ENCODE measurements at places on chromosomes 6 and 20.

DNA sequence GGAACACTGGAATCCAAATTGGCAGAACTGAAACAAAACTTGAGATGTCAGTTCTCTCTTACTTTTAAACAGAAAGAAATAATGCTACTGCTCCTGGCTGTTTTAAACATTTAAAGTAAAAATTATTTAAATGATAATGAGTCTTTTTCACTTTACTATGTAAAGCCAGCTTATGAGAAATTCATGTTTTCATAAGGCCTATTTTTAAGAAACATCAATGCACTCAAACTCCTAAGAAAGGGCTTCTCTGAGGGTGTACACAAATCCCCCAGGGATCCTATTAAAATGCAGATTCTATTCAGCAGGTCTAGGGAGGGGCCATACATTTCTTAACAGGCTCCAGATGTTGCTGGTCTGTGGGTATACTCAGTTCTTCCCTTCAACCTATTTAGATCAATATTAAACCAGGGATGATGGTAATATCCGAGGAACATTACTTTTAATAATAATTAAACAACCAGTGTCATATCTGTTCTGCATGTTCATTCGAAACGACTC is 2.3 kb downstream of the FERMT1 start:
- DNase-seq, result no peak

DNA sequence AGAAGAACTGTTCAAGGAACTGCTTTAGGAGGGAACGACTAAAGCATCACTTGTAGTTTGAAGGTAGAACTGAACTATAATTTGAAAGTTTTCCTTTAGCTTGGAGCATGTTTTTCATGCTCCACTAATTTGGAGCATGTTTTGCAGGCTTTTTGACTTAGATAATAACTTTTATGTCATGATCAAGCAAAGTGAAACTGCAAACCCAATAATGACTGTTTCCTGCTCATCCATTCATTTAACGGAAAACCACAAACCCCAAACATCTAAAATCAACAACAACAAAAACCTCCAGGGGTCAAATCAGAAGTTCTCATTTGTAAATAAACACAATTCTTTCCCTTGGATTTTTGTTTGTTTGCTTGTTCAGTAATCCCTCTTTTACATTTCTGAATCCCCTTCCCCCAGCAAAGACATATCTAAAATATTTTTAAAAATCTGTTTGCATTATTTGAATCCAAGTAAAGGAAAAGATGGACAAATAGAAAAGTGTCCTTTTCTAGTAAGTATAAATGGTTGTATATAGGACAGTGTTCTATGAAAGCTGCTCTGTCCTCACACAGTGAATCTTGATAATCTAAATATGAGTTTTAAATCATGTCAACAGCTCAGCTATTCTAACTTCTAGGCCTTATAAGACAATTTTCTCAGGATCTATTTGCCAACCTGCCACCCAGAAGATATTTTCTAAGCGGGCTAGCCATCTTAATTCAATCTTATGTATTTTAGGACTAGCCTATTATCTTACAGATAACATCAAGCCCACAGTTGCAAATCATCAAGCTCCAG is 2.6 kb downstream of the SIM1 start:
- no peak for DNase-seq

DNA sequence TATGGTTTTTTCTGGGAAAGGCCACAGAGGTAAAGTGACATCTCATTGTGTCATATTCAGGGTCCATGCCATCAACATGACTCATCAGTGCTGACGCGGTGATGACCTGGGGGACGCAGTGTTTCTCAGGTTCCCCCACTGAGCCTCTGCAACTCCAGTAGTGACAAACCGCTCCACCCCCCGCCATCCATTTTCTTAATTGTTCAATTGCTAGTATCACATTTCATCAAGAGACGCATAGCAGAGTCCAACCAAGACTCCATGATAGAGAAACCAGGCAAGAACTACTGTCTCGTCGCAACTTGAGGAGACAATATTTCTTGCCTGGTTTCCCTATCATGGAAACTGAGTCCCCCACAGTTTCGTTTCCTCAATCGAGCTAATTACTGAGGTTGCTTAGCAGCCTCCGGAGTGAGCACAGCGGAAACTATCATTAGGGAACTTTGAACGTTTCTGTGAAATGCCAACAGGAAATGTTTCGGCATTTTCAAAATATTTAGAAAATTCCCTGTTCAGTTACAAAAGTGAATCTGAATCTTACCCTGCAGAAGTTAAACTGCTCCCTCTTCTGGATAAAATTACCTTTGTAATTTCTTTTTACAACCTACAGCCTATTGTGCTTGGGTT is 12.2 kb upstream of the SERPINB1 start:
- DNase-seq, result no peak

GRCh38 chr20:19016140-19016497 is 196.3 kb upstream of the SLC24A3 start:
- no peak for DNase-seq

GRCh38 chr6:68040312-68040778 is 594.7 kb upstream of the ADGRB3 start:
- DNase-seq, result no peak

DNA sequence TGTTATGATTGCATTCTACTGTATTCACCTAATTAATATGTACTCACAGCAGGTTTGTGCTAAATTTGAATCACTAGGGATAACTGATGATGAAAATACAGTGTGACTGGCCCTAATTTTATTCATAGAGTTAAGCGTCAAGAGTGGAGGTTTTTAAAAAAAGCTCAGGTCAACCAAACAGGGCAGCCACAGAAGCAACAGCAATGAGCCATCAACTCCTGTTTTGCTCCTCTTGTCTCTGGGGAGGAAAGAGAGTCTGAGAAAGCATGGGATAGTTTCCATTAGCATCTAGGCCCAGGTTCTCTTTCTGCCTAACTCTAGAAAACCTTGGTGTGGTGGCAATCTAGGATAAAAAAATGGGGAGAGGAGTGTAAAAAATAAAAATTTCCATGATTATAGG is 122.1 kb downstream of the OGFRL1 start:
- DNase-seq, result no peak

- no peak for DNase-seq
These were observed 83.6 kb downstream of the MRPL14 start for GRCh38 chr6:44043479-44044153.

DNA sequence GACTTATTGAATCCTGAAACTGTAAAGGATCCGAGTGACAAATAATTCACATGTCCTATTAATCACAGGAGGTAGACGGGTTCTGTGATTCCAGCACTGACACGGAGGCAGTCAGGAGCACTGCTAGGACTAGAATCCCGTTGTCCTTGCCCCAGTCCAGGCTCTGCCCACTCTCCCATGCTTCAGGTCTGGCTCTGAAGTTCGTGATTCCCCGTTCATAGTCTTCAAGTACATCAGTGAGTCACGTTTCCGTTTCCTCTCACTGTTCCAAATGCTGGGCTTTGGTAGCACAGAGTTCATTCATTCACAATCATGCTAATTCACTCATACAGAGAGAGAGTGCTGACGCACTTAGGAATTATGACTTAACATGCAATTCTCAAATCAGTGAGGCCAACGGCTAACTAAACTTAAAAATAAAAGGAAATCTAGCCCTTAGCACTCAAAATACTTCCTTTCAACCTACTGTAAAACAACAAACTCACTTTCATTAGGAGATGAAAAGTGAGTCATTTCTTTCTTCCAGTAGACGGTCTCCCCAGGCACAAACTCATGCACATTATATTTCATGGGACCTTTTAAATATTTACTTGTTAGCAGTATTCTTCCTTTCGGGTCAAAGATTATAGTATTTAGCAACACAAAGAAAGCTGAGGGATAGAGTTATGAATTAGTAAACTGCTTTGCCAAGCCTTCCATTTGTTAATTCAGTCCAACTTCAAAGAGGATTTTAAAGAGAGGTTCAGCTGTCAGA is 94.0 kb upstream of the NHSL1 start:
- no peak for DNase-seq

DNA sequence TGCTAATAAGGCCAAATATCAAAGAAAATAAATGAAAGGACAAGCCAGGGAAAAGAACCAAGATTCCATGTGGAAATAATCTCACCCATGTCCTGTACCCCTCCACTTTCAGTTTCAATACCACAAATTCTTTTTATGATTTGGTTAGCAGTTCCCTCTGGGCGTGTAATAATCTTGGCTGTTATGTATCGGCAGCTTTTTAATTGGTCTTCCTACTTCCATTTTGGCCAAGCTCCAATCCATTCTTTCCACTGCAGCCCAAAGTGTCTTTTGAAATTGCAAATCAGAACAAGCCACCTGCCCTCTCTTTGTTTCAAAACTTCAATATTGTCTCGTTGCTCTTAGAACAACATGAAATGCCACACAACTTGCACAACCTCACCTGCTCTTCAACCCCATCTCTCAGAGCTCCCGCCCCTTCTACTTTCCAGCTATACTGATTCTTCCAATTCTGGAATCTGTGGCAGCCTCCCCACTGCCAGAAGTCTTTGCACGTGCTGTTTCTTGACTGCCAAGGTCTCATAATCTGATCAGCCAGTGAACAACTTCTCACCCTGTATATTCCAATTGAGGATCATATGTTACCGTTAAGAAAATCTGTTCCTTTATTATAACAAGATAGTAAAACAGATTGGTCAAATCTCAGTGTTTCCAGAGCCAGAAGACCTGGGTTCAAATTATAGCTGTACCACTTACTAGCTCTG is 354.5 kb downstream of the CBLN4 start:
- no peak for DNase-seq

DNA sequence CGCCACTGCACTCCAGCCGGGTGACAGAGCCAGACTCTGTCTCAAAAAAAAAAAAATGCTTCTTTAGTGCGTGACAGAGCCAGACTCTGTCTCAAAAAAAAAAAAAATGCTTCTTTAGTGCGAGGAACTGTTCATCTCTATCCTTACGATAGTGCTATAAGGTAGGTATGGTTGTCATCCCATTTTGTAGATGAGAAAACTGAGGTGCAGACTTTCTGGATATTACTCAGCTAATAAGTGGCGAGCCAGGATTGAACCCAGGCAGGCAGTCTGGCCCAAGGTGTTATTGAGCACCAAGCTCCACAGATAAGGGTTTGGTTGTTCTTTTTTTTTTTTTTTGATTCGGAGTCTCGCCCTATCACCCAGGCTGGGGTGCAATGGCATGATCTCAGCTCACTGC is 11.9 kb downstream of the MEA1 start:
- no peak for DNase-seq

GRCh38 chr6:145534989-145535388 is 200.3 kb downstream of the EPM2A start:
- DNase-seq, result no peak

- no peak for DNase-seq
These were observed 198.9 kb downstream of the NKAIN2 start for GRCh38 chr6:124002377-124003081.

DNA sequence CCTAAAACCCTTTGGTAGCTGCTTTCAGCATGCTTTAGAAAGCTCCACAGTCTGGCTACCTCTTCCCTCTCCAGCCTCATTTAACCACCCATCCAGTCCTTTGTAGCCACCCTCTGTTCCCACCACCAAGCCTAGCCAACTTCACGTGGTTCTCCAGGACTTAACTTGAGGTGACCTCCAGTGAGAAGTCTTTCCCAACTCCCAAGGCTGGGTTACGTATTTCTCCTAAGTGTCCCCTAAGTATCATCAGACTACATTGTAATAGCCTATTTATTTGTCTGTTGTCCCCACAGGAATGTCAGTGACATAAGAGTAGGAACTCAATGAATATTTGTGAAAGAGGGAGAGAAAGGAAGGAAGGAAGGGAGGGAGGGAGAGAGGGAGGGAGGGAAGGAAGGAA is 431.9 kb upstream of the JARID2 start:
- DNase-seq, result no peak

GRCh38 chr20:60695226-60696000 is 556.6 kb upstream of the CDH4 start:
- no peak for DNase-seq

DNA sequence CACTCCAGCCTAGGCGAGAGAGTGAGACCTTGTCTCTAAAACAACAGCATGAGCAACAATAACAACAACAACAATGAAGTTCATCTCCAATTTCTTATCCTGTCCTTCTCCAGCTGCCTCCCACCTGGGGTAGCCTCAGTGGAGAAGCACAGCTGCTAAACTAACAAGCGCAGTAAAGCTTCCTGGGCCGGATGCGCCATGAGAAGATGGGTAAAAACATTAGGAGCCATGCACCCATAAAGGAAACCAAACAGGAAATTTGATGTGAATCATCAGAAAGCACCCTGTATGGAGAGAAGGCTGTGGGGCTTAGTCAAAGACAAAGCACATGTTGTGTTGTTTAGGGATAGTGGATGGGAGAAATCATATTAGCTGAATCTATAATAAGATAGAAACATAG is 61.1 kb upstream of the CCN6 start:
- no peak for DNase-seq

DNA sequence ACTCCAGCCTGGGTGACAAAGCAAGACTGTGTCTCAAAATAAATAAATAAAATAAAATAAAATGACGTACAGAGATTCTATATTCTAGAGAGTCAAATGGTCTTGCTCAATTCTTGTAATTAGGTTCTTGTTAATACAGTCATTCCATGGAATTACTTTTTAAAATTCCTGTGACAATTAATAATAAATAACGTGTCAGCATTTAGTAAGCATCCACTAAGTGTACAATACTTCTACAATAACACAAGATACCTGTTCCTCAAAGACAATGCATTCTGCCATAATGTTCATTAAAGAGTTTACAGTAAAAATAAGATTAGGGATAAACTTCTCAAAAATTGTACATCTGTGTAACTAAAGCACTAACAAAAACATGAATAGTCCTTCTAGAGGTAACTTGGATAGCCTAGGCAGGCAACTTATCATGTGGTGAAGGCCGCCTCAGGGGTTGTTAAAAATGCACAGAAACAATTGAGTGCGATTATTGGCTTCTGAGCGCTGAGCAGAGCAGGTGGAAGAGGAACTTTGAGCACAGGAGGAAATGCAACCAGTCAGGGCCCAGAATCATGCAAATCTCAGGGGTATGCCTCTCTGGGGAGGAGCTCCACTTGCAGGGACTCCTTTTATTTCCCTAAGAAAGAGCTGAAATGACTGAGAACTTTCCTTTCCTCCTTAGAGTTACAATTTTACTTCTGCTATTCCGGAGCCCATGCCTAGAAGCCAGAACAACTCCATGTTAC is 37.1 kb downstream of the QRSL1 start:
- DNase-seq, result no peak

DNA sequence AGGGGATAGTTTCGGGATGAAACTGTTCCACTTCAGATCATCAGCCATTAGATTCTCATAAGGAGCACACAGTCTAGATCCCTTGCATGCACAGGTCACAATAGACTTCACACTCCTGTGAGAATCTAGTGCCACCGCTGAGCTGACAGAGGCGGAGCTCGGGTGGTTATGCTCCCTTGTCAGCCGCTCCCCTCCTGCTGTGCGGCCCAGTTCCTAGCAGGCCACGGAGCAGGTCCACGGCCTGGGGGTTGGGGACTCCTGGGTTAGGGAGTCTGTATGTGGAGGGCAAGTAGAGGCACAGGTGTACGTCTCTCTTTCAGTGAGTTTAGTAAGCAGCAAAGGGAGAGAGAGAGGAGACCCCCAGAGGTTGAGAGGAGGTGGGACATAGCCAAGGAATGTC is 30.5 kb upstream of the MDFI start:
- DNase-seq, result no peak

GRCh38 chr6:84733889-84734288 is 30.5 kb downstream of the TBX18 start:
- no peak for DNase-seq
